ENCODE measurements at places on chromosomes 2 and 18.

- no peak for DNase-seq
Observed at GRCh38 chr2:238159071-238159539, 335 bp downstream of the ERFE start.

DNA sequence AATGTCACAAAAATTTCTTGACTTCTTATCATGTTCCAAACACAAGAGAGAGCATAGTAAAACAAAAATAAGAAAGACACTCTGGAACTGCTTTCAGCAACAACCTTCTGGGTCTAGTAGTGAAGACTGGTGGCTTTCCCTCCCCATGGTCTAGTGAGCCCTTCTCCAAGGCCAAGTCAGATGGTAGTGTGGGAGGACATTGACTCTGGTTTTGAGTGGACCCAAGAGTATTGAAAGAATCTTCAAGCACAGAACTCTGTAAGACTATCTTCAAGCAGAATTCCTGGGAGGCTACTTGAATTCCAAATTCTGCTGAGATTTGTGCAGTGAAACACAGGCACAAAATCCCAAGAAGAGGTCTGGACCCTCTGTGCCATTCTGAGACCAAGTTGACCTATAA is 21.1 kb downstream of the ANTXR1 start:
- no peak for DNase-seq

- DNase-seq, result no peak
Observed at GRCh38 chr2:16507655-16508489, 157.8 kb downstream of the CYRIA start.

- no peak for DNase-seq
Observed at GRCh38 chr2:5885451-5886173, 193.4 kb downstream of the SOX11 start.

DNA sequence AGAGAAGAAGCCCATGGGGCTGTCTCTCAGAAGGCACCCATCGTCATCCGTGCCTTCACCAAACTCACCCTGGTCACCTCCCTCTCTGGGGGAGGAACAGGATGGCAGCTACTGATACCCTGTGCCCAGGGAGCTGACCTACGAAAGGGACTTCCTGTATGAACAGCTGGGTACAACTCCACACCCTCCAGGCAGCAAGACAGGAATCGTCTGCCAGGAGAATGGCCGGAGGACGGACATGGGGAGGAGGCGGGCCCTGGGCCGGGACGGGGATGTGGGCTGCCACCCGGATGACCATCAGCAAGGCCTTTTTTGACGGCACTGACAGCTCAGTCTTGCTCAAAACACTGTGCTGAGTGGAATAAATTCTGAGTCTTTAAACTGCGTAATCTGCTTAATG is 243.6 kb downstream of the HDAC4 start:
- no peak for DNase-seq

DNA sequence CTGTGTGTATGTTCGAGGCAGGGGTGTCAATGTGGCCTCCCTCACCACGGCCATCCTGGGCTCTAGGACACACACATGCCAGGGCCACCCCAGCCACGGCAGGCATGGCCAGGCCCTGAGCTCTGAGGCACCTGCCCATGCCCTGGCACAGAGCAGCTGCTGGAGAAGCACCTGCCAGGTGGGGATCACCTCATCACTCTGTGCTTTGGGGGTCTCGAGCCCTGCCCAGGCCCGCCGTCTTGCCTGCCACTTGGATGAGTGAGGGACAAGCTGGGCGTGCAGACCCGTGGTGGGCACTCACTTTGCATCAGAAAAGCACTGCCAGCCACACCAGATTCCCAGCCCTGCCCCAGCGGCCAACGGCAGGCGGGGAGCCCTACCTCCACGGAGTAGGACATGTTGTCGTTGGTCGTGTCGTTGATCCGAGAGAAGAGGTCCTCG is 33.1 kb downstream of the KIF1A start:
- DNase-seq, result no peak

DNA sequence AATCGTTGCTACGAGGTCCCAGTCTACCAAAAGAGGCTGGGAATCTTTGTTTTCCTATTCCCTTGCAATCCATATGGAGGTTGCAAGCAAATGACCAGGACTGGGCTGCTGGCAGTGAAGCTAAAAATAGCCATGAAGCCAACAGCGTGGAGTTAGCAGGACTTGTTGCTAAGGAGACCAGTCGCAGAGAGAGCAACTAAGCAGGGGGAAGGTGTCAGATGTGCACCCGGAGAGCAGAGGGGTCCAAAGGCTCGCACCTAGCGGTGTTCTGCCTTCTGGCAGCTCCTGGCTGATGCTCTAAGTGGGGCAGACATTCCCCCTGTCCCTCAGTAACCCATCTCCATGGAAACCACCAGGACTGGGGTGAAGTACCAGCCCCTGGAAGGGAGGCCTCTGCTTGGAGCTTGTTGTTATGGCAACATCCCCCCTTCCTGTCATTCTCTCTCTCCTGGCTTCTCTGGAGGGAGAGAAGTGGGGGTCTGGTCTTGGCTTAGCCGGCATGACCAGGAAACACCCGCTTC is 84.6 kb downstream of the DNMT3A start:
- DNase-seq, result peak; percentile 35

- DNase-seq, result no peak
Observed at GRCh38 chr2:11551569-11552259, 17.9 kb downstream of the GREB1 start.

GRCh38 chr18:48563027-48563426 is 24.2 kb downstream of the CTIF start:
- peak; percentile 80 for DNase-seq

GRCh38 chr2:30865243-30865642 is 58.0 kb upstream of the CAPN13 start:
- no peak for DNase-seq

DNA sequence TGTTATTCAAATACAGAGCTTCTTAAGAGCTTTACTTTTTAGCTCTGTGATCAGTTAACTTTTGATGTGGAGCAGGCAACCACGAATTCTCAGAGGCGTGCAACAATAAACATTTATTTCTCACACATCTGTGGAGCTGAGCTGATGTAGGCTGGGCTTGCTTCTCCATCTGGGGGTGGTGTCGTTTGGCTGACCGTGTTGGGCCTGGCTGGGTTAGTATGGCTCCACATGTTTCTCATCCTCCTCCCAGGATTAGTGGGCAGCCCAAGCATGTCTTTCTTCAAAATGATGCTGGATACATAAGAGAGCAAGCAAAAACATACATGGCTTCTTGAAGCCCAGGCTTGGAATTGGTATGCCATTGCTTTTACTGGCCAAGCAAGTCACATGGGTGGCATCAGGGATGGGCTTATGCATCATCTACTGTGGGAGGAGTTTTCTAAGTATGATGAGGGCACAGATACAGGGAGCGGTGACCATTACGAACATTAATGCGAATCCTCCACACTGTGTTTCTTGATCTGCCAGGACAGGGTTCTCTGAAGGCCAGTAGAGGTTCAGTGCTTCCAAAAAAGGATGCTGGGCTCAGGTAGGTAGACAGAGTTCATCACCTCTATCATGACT is 157.0 kb upstream of the TNP1 start:
- DNase-seq, result no peak

- DNase-seq, result peak; percentile 34
Observed at GRCh38 chr2:172113617-172114016, 10.9 kb upstream of the DLX2 start.

GRCh38 chr2:43041173-43041591 is 185.2 kb downstream of the ZFP36L2 start:
- peak; percentile 46 for DNase-seq

DNA sequence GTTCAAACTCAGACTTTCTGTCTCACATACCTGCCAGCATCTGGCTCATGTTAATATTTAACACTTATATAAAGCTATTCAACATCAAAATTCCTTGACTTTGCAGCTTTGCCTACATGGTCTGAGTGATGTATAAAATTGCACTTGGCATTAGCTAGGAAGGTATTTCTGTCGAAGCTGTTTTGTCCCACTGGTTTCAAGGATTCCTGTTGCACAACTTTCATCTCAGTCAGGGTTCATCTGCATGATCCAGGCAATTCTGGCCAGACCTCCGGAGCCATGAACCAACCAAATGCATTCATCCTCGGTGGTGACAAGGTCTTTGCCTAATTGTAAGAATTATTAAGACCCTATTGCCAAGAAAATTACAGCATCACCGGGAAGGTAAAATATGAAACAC is 185.4 kb downstream of the ZEB2 start:
- peak; percentile 16 for DNase-seq

DNA sequence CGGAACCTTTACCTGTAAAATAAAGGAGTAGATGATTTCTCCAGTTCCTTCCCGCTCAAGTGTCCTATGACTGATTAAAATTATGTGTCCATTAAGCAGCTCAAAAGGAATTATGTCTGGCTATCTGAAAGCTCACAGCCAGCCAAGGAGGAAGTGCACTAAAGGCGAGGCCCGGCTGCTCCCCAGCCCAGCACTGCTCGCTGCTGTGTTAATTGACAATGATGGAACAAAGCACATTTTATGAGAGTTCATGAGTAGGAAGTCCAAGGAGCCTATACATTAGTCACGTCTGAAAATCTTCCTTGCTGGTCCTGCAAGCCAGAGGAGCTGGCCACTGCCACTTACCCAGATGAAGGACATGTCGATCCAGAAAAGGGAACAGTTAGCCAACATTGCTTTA is 14.3 kb downstream of the TTC32 start:
- no peak for DNase-seq

GRCh38 chr2:192194265-192194865 is 368 bp downstream of the TMEFF2 start:
- no peak for DNase-seq

GRCh38 chr2:103942199-103942598 is 911.7 kb upstream of the POU3F3 start:
- no peak for DNase-seq

GRCh38 chr2:171432206-171432968 is 1.4 kb downstream of the METTL8 start:
- DNase-seq, result no peak

DNA sequence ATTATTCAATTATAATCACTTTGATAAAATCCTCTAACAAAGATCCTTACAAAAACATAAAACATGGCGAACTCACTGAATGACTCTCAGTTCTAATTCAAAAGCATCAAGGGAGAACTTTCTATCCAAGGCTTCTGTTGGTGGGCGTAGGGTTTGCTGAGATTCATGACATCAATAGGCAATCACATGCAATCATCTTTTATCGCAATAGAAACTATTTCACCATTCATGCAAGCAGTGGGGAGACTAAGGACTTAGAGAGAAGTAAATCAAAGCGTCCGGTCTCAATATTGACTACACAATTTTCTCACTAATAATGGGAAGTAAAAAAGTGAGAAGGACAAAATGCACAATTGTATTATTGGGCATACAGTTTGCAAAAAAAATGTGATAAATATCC is 168.7 kb downstream of the SCG2 start:
- DNase-seq, result no peak

- peak; percentile 99 for DNase-seq
Observed at GRCh38 chr18:58996131-58996641, 131.5 kb downstream of the ZNF532 start.

DNA sequence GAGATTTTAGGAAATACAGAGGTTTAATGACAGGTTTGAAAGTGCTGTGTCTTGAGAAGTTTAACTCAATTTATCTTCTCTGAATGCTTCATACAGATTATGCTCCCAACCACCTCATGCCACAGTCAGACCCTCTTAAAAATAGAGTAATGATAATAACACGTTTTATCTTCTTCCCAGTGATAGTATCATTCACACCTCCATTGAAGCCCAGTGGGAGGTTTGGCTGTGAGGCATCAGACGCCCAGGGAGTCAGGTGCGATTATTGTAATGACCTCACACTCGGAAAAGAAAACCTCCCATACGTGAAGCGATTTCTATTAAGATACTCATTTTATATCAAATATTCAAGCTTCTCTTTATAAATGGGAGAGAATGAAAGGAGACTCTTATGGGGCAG is 366.3 kb downstream of the SETBP1 start:
- no peak for DNase-seq

DNA sequence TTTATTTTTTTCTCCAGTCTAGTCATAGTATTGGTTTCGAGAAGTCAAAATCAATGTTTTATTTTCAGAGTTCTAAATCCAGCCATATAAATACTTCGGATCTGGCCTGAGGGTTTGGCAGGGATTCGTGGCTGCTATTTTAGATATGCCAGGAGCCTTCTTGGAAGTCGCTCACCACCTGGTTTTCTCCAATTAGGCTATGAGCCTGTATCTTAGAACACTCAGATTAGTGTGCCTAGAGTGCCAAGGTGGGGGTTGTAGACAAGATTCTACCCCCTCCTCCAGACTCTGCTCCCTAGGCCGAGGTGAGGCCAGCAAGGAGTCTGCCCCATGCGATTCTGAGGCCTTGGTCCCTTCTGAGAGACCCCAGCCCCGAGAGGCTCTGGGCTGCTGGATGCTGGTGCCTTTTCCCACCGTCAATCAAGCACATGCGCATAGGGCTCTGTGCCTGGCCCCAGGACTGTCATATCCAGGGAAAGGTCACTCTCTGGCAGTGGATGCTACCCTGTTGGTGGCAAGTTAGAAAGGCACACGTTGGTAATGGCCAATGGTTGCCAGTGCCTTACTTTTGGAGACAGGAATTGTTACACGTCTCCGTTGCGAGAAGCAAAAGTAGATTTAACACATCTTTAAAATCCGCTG is 197.1 kb downstream of the AGAP1 start:
- no peak for DNase-seq

GRCh38 chr2:201661366-201661765 is 18.1 kb upstream of the TMEM237 start:
- DNase-seq, result peak; percentile 25

- peak; percentile 99 for DNase-seq
Observed at GRCh38 chr2:226661789-226662545, 137.7 kb downstream of the IRS1 start.

- DNase-seq, result peak; percentile 52
Observed at GRCh38 chr18:31064130-31064529, 21.6 kb upstream of the DSC3 start.

DNA sequence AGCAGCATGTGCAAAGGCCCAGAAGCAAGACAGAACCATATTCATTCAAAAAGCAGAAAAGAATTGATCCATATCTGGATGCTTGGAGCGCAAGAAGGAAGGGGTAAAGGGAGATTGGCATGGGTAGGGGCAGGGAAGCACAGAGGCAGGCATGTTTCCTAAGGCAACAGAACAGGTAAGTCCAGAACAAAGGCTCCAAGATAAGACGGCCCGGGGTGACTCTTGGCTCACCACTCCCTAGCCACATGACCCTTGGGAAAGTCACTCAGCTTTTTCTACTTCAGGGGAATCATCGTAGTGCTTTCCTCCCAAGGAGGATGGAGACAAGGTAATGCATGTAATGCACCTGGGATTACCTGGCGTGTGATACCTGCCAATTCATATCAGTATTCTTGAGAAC is 37.7 kb upstream of the ST3GAL5 start:
- DNase-seq, result no peak

DNA sequence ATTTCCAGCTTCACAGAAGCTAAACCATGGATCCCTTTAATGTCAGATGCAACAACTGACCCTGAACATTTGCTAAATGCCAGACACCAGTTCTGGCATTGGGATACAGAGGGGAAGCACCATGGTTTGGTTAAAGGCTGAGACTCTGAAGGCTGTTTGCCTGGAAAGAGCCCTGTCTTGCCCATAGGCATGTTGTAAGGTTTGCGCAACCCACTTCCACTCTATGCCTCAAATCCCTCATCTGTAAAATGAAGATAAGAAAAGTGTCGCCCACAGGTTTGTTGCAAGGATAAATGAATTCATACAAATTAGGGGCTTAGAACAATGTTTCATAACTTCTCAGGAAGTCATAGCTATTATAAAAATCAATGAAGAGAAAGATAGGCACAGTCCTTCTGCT is 380.9 kb upstream of the GYPC start:
- DNase-seq, result no peak

- peak; percentile 68 for DNase-seq
Observed at GRCh38 chr2:189836644-189837043, 52.4 kb downstream of the PMS1 start.

GRCh38 chr2:157572725-157573124 is 55.9 kb downstream of the ACVR1C start:
- DNase-seq, result no peak

GRCh38 chr18:48828691-48829442 is 121.9 kb downstream of the SMAD7 start:
- DNase-seq, result peak; percentile 67
